ENCODE measurements at places on chromosomes 3 and 15.

DNA sequence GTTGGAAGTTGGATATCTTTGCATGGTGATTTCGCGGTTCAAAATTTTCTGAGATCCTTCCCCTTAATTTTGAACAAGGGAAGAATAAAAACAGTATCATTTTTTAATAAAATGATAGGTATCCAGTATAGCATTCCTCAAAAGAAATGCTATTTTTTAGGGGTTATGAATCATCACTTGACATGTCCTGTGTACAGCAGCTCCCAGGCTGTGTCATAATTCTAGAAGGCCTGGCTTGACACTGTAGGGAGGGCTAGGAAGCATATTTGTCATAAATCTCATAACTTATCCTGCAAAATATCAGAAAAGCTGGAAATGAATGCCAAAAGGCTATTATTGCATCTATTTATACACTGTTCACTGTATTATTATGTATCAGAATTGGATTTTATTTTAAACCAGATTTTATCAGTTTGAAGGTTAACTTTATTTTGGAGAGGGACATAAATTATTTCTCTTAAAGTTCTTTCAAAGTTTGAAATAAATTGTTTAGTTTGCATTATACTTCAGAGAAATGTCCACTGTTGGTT, 539.1 kb upstream of the ROBO2 start:
- DNase-seq: no peak

GRCh38 chr15:42890161-42890913, 30.2 kb downstream of the TTBK2 start:
- no peak for DNase-seq

DNA sequence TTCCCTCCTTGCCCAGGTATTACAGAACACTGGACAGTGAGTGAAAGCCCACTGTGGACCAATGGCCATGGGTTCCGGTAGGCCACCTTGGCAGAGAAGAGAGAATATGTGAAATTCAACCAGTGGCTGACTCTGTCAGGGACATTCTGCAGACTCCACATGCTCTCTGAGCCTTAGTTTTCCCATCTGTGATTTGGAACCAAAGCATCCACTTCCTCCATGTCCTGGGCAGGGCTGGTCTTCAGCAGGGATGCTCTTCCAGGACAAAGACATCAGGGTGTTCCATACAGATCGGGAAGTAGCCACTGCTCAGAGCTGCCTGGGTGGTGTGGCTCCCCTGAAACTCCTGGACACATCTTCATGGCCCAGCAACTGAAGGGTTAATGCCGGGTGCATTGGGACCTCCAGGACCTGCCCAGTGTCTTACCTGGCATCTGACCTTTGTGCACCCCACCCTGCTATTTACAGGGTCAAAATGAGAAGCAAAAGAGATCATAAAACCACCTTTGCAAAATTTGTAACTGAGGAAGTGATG, 28.3 kb upstream of the TRPM1 start:
- DNase-seq: no peak

DNA sequence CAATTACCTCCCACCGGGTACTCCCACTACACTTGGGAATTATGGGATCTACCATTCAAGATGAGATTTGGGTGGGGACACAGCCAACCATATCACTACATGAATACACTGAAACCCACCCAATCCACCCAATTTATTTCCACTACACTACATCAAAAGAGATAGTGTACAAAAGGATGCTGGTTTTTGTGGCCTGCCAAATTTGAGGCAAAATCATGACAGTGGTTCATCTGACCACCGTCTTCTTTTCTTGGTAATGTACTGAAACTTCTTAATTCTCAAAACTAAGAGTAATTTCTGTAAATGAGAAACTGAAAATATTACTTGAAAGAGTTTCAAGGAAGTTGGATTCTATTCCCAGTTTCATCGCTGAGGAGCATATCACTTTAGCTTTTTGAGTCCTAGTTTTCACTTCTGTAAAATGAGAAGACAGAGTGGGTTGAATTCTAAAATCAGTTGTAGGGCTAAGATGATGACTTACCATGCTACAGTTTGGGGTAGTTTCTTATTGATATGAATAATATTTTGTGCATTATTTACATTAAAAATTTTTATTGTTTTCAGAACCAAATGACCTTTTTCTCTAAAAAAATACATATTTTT, 360.4 kb upstream of the CNTN6 start:
- no peak for DNase-seq

- no peak for DNase-seq
These were observed 2.4 kb downstream of the ANKRD63 start for GRCh38 chr15:40280260-40281056.

DNA sequence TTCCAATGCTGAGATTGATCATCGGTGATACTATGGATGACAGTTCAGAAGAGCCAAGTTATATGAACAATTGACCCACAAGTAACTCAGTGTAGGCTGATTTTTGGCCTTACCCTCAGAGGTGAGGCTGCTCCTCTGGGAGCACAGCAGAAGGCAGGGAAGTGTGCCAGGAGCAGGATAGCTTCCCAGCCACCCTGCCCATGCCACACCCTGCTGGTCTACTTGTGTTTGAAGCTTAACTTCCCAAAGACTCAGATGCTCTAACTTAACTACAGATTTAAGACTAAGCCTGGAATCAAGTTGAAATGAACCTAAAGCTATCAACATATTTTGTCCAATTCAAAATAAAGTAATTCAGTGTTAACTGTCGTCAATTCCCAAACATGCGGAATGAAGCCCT, 77.5 kb downstream of the BOC start:
- no peak for DNase-seq

- no peak for DNase-seq
These were observed 37.5 kb upstream of the MYZAP start for GRCh38 chr15:57554063-57554811.

DNA sequence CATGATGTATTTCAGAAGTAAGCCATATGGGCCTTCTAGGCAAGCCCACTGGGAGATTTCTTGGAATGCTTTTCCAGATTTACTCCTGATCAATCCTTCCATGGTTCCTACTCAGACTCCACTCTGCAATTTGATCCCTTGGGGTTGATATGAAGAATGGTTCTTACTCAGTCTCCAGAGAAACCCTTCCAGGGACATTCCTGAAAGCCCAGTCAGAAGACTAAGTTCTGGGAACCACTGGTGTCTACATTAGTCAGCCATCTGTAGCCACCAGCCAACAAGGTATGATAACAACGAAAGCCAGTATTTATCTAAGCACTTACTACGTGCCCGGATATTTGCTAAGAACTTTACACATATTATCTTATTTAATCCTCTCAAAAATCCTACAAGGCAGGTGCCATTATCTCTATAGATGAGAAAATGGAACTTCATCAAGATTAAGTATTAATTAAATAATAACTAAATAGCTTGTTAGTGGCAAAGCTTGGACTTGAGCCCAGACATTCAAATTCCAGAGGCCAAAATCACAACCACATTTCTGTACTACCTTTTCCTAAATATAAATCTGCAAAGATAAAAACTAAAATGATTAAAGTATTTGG, 32.7 kb downstream of the ZNF385D start:
- DNase-seq: no peak

DNA sequence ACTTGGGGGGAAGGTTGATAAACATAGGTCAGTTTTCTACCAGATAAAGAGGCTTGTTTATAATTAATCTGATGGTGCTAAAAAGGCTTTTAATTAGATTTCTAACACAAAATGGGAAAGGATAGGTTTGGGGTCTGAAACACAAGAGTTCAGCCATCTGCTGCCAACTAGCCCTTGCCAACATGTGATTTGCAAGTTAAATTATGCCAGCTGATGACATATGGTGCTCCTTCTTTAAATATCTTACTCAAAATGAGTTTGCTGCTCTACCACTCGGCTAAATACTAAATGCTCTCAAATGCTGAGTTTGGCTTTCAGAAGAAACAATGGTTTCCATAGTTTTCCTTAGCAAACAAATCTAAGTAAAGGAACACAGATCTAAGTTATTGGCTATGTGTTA, 557.8 kb upstream of the CCDC54 start:
- DNase-seq: no peak

GRCh38 chr3:188106887-188107830, 46.8 kb upstream of the LPP start:
- DNase-seq: no peak

DNA sequence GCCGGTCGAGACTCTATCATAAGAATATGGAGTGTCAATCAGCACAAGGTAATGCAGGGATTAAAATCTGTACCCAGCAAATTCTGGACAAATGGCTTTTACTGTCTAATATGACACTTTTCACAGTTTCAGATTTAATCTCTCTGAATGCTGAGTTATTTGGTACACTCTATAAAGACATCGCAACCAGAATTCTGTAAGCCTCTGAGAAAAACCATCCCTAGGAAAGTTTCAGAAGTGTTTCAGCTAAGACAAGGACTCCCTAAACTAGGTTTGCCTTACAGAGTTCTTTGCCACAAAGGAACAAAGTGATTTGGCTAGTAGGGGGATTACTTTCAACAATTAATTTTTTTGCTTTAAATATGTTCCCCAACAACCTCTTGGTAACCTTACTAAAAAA, 11.3 kb downstream of the WDR48 start:
- no peak for DNase-seq

- no peak for DNase-seq
These were observed 40.5 kb upstream of the CCR4 start for GRCh38 chr3:32910954-32911353.

DNA sequence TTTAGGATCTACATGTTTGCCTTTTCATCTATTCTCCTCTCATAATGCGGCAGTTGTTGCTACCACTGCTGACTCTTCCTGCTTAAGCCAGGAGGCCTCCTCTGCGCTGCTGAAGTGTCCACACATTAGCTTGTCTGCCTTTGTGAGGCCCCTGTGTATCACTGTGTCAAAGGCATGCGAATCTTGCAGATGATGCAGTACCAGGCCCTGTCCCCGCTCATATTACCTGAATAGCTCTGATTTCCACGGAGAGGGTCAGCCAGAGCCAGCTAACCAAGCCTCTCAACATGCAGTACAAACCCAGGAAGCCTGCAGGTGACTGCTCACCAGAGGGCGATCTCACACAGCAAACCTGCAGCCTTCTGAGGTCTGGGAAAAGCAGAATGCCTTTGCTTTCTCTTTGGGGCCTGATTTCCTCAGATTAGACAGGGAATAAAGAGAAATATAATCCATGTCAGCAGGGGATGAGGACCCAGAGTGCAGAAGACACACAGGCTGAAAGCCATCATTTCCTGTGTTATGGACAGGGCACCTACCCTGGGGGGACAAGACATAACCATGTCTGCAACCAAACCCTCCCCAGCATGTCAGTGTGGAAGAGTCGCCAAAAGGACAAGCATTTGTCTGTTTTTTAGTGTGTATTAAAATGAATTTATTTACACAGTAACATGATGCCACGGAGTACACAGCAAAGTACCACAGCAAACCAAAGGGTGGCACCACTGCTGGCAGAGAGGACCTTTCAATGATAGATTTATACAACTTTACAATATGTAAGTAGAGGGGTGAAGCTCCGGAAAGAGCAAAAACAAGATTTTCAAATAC, 36.8 kb upstream of the TSPAN3 start:
- peak; percentile 18 for DNase-seq

DNA sequence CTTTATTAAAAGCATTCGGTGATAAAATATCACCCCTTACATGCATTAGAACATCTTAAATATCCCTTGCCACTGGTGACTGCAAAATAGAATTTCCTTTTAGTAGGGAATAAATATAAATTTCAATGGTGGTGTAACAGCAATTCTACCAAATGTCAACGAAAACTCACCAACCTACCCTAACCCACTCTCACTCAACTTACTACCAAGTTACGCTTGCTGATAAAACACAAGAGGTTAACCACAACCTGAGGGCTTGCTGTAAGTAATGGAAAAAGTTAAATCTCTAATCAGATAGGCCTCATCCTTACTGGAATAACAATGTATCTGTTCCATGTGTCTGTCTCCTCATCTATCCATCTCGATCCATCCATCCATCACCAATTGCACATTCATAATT, 274.7 kb downstream of the FOXP1 start:
- no peak for DNase-seq

DNA sequence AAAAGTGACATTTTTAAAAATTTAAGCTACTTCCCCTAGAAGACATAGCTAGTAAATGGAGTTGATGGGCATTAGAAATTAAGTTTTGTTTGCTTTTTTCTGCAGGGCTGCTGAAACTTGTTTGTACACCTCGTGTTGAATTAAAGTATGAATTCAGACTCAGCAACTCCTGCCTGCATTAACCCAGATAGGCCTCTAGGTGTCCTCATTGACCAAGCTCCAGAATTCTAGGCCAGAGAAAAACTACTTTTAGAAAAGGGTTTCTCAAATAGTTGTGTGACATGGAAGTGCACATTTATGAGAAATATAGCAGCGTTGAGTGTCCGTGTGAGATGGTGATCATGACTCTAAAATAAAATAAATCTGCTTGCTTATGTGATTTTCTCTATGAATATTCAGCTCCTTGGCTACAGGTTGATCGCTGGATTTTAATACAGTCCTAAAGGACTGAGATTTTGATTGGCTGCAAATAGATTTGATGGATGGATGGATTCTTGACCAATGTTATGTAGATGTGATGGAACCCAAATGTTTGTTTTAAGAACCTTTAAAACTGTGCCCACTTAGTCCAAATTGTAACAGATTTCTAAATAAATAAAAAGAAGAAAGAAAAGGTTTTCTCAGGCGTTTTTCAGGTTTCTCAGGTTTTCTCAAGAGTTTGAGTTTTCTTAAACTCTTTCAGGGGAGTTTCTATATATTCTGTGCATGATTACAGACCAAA, 39.4 kb upstream of the LMOD3 start:
- no peak for DNase-seq

- no peak for DNase-seq
These were observed 2.0 kb downstream of the NDUFB5 start for GRCh38 chr3:179606534-179607085.

- DNase-seq: no peak
These were observed 85.8 kb downstream of the THBS1 start for GRCh38 chr15:39666677-39667076.

DNA sequence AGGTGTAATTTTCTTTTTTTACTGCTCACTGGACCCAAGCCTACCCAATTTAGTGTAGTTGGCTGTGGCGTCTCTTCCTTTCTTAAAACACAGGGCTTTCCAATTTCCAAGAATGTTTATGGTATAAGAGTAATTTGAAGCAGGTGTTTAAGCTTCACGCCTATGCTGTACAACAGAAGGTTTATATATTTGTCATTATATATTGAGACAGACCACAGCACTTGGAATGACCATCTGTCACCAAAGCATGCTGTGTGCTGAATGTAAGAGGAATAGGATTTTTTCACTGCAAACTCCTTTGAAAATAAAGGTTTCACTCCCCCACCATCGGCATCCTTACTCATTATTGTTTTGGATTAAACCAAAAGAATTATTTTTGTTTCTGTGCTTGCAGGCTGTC, 325.7 kb downstream of the OTOL1 start:
- no peak for DNase-seq

- DNase-seq: no peak
These were observed at the start of gene HHATL for GRCh38 chr3:42702066-42702951. Gene HHATL, minus strand, starts transcription at chr3:42702798. Its CDS starts 1,972 bp downstream, at chr3:42700826.

Measured in stimulated activated CD4-positive, alpha-beta T cell treated with anti-CD3 and anti-CD28 coated beads, Interleukin-12 subunit alpha, Interleukin-12 subunit beta, amount 100 ng/mL, for 24 hours (primary cell).